Diencephalon (tissue), 1 donor: ENCODE measurements at places on chromosomes 16 and 17. TPM values are rescaled to one million over a fixed set of nuclear protein-coding genes. Genes with fewer than 3 reads are reported as not detected.

Gene CCL16
- not detected for total RNA-seq

Gene GPR139
- total RNA-seq = 3.2 TPM

Gene GINS2
- total RNA-seq = 5.8 TPM

Gene KRTAP4-4
- not detected for total RNA-seq

Gene TBC1D26
- total RNA-seq = 0.23 TPM

Gene BORCS6
- total RNA-seq = 5.1 TPM

Gene KRTAP9-2
- not detected for total RNA-seq

Gene CASKIN1
- 41.3 TPM for total RNA-seq

Gene CCL4L2
- 0.46 TPM for total RNA-seq

Gene KRTAP17-1
- total RNA-seq = not detected

Gene EVPL
- total RNA-seq = under 0.01 TPM

Gene ZP2
- total RNA-seq = 0.23 TPM

Gene CCDC144A
- 20.5 TPM for total RNA-seq

Gene EZH1
- 35.5 TPM for total RNA-seq

Gene KIF18B
- total RNA-seq = 1.4 TPM

Gene ABCC3
- 0.46 TPM for total RNA-seq

Gene MPHOSPH6
- 42.4 TPM for total RNA-seq

Gene TNS4
- not detected for total RNA-seq

Gene ZDHHC1
- total RNA-seq = 4.6 TPM

Gene KRTAP9-7
- not detected for total RNA-seq

Gene PCGF2
- total RNA-seq = 7.2 TPM

Gene RBBP6
- total RNA-seq = 51.9 TPM

Gene C16orf95
- total RNA-seq = 4.2 TPM

Gene CCL8
- total RNA-seq = not detected

Gene KRT16
- not detected for total RNA-seq

Gene CMTM2
- not detected for total RNA-seq

Gene LGALS9
- 1.2 TPM for total RNA-seq

Gene TP53TG3
- total RNA-seq = not detected

Gene ENPP7
- total RNA-seq = not detected

Gene ITGAD
- not detected for total RNA-seq

Gene PRAC2
- total RNA-seq = not detected
